Transverse colon (tissue), 4 donors: ENCODE measurements at places on chromosomes 6 and 20. TPM values are rescaled to one million over a fixed set of nuclear protein-coding genes. Genes with fewer than 3 reads are reported as not detected.

DNA sequence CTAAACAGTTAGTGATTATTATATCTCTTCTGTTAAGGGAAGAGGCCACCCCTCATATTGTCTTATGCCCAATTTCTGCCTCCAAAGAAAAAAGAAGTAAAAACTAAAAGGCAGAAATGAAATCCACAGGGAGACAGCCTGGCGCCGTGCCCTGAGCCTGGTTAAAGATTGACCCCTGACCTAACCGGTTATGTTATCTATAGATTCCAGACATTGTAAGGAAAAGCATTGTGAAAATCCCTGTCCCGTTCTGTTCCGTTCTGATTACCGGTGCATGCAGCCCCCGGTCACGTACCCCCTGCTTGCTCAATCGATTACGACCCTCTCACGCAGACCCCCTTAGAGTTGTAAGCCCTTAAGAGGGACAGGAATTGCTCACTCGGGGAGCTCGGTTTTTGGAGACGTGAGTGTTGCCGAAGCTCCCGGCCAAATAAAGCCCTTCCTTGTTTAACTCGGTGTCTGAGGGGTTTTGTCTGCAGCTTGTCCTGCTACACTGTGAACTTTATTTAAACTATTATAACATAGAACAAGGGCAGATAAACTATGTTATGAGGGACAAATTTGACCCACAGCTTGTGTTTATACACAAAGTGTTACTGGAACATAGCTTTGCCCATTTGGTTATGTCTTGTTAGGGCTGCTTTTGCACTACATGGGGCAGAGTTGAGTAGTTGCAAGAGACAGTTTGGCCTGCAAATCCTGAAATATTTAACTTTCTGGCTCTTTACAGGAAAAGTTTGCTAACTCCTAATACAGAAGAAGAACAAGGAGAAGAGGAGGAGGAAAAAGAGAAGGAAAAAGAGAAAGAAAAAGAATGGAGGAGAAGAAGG, 49.6 kb downstream of the CD24 start:
- H3K4me3 ChIP-seq: no peak overlapping the region
- no peaks in the 10 kb centered on the region for H3K27me3 ChIP-seq
- H3K27ac ChIP-seq: peak overlapping the region; percentile 65
- peaks cover 20% of the 10 kb centered on the region for H3K4me1 ChIP-seq

GRCh38 chr6:10033223-10033829, 381.5 kb downstream of the TFAP2A start:
- H3K4me1 ChIP-seq: no peaks in the 10 kb centered on the region
- DNase-seq: no peak
- H3K27me3 ChIP-seq: no peaks in the 10 kb centered on the region
- H3K36me3 ChIP-seq: no peaks in the 10 kb centered on the region
- H3K27ac ChIP-seq: no peak overlapping the region

- no peaks in the 10 kb centered on the region for H3K36me3 ChIP-seq
- no peaks in the 10 kb centered on the region for H3K4me1 ChIP-seq
- H3K4me3 ChIP-seq: no peak overlapping the region
- no peak overlapping the region for H3K27ac ChIP-seq
- DNase-seq: no peak
- H3K27me3 ChIP-seq: no peaks in the 10 kb centered on the region
These were observed 279.6 kb upstream of the JAG1 start for GRCh38 chr20:10953437-10953836.

GRCh38 chr20:62063981-62064769, 1.5 kb downstream of the TAF4 start:
- peak overlapping the region; percentile 58 for H3K4me3 ChIP-seq
- peak; percentile 59 for DNase-seq
- peaks cover 50% of the 10 kb centered on the region for H3K4me1 ChIP-seq

DNA sequence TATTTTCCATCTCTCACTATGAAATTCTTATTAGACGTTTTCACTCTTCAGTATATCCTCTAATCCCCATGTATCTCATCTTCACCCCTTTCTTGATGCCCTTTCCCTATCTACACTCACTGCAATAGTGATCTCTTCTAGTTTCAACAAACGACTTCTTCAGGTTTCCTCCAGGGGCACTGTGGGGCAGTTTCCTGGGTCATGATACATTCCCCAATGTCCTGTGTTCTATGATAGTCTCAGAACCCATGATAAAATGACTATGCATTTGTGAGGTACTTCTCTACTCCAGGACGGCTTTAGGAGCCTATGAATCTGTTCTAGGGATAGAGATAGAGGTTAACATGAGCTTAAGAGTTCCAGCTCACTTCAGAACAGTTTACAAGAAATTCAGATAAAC, 183.3 kb downstream of the FOXC1 start:
- H3K27me3 ChIP-seq: no peaks in the 10 kb centered on the region
- peak; percentile 19 for DNase-seq
- no peaks in the 10 kb centered on the region for H3K36me3 ChIP-seq
- no peaks in the 10 kb centered on the region for H3K4me1 ChIP-seq

B3GALT4 gene
- 39.5 TPM for total RNA-seq

CYB5R4 gene
- total RNA-seq: 9.7 TPM
